Right lung (tissue), 10 donors: ENCODE measurements at places on chromosomes 1 and 21. TPM values are rescaled to one million over a fixed set of nuclear protein-coding genes. Genes with fewer than 3 reads are reported as not detected.

SPRR2F gene
- polyA plus RNA-seq, result 0.43 TPM

DNA sequence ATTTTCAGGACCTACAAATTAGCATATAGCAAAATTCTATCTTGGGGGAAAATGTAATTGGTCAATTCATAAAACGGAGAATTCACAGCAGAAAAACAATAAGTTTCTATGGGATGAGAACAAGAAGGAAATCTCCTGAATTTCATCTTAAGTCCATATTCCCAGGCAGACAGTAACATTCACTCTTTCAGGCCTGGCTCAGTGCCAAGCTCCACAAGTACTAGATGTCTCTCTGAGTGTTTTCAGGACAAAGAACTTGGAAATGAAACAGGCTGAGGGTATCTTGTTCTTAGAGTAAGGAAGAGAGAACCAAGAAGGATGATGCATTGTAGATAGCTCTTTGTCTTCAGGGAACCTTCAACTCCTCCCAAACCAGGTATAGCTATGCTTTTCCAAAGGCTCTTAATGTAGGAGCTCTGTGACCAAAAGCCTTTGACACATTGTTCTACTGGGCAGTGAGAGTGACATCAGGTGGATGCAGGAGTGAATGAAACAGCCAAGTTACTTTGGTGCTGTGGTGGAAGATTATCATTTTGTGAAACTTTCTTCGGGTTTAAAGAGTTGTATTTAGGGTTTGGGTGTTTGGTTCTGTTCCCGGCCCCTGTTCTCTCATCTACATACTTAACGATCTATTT, 298.3 kb downstream of the GPATCH2 start:
- DNase-seq, result peak; percentile 15

GRCh38 chr21:38851101-38851500, 45.4 kb downstream of the ETS2 start:
- DNase-seq, result no peak

DNA sequence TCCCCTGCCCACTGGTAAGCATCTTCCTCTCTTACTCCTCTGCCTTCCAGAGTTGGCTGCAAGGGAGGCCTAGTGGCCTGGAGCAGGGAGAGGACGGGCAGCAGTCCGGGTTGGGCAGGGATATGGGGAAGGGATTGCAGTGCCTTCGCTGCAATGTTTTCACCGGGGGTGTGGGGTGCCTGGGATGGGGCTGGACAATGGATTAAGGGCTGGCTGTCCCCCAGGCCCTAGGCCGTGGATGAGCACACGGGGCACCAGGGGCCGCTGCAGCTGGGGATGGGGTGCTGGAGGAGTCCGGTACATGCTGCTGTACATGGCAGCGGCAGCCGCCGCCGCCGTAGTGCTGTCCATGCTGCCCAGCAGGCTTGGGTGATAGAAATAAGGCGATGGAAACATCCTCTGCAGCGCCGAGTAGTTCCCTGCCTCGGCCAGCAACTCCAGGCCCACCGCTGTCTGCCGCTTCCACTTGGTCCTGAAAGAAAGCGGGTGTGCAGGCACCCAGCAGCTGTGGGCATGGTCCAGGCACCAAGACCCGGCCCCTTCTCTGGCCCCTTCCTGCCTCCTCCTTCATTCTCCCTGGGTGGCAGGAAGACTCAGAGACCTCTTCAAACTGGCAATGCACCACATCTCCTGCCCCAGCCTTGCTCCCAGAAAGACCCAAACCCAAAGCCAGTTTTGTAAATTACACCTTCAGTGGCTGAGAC, 4.8 kb downstream of the BARHL2 start:
- no peak for DNase-seq

- DNase-seq, result no peak
Measured at GRCh38 chr1:79122521-79122920, 116.0 kb upstream of the ADGRL4 start.

DNA sequence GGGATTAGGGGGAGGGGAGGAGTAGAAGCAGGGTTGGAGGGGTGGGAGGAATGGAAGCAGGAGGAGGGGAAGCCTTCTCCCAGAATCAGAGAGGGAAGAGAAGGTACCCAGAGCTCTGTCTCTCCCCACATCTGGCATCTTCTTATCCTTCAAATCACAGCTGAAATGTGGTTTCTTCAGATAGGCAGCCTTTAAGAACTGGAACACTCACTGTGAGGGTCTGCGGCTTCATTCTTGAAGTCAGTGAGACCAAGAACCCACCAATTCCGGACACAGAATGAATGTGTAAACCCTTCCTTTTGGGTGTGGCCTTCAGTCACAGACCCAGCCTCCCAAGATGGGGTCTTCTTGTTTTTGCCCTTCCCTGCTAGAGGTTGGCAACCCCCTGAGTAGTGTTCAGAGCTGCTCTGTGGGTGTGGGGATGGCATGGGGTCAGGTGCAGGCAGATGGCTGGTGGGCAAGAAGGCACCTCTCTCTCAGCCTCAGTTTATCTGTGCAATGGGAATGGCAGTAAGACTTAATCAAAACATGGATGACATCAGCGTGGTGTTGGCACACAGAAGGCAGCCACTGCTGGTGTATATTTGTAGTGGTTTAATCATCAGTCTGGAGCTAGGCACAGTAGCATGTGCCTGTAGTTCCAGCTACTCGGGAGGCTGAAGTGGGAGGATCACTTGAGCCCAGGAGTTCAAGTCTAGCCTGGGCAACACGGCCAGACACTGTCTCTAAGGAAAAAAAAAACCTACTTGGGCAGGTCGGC, 7.2 kb downstream of the FAAH start:
- DNase-seq, result no peak

DNA sequence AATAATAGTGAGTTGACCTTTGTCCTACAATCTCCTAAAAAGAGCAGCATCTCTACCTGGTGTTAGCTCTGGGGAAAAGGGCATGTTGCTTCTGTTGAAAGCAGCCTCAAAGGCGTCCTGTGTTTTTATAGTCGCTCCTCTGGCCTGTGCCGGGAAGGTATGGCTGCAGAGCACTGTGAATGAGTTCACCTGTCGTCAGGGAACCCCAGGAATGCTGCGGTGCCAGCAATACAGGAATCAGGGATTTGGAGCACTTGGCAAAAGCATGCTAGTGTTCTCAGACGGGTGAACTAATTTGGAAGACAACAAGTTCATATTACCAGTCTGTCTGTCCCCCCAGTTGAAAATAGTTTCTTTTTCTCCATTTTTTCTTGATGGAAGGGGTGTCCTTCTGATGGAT, 60.3 kb upstream of the PGD start:
- DNase-seq, result no peak

DNA sequence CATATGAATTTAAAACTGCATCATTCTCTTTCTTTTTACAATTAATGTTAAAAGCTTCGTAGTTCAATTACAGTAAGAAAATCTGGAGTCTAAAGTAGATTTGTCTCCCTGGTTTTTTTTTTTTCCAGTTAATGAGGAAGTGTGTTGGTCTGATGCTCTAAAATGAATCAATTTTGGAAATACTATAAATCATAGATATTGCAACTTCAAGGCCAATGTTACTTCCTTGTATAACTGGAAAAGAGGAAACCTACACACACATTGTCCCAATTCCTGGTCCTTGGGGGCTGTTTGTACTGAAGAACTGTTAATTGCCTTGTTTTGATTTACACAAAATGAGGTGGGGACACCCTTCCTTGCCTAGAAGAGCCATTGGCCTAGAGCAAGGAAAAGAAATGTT, 107.2 kb downstream of the RGS2 start:
- DNase-seq, result no peak

DNA sequence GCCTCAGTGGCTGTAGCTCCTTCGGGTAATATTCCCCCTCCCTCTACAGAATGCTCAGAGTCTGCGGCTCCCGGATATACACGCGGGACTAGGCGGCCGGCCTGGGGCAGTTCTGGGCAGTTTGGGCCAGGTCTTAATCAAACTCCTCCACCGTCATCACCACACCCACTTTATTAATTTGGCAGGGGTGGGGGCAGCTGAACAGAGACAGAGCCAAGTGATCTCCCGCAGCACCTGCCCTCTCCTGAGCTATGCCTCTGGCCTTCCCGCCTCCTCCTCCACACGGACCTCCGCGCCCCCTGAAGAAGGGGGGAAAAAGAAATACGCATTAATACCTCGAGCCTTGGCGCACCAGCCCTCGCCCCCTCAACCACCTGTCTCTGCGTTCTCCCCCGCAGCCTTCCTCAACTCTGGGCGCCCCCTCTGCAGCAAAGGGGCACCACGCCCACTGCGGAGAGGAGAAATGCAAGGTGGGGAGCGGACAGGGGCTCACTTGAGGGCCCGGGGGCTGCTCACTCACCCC, 42.6 kb downstream of the CD34 start:
- DNase-seq, result peak; percentile 28

DNA sequence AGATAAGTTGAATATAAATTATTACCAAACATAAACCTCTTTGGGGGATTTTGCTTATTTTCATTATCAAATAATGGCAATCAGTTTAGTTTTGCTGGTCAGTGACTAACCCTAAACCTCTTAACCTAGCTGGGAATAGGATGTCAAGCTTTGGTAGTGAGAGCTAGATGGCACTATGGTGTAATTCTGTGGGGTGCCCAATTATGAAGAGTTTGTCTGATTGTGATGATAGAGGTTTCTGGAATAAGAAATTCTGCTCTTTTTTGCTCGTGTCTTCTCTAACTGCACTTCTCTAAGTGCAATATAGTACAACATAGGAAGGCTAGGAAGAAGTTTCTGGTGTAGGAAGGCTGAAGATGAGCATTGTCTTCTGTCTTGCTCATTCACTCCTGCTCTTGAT, 59.8 kb downstream of the XCL1 start:
- no peak for DNase-seq

GRCh38 chr1:53368314-53369033, 40.6 kb upstream of the LRP8 start:
- DNase-seq, result no peak

DNA sequence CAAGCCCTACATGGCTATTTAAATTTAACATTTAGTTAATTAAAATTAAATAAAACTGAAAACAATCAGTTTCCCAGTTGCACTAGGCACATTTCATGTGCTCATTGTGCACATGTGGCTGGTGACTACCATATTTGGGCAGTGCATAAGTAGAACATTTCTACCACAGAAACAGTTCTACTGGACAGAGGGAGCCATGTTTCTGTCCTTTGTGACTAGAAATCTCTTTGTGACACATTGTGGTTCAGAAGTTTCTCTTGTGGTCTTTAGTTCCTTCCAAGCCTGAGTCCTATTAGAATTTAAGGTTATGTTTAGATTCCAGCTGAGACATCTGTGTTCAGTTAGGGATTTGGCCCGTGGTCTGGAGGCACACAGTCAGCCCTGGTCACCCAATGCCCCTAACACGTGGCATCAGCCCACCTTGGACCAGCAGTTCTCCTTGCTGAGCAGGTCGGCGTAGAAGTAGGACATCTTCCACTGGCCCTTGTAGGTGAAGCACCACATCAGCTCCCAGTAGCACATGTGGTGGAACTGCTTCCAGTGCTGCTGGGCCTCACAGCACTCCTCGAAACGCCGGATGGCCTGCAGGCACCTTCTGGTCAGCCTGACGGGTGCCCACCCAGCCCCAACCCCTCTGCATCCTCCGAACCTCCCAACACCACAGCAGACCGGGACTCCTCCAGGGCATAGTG, 29.1 kb downstream of the TTC39A start:
- no peak for DNase-seq

GRCh38 chr1:182244451-182244850, 147.1 kb downstream of the GLUL start:
- no peak for DNase-seq

- peak; percentile 0 for DNase-seq
Measured at GRCh38 chr1:34113887-34114286, 51.1 kb downstream of the CSMD2 start.
